ENCODE measurements at places on chromosomes 2 and 18. TPM values are rescaled to one million over a fixed set of nuclear protein-coding genes. Genes with fewer than 3 reads are reported as not detected.

DNA sequence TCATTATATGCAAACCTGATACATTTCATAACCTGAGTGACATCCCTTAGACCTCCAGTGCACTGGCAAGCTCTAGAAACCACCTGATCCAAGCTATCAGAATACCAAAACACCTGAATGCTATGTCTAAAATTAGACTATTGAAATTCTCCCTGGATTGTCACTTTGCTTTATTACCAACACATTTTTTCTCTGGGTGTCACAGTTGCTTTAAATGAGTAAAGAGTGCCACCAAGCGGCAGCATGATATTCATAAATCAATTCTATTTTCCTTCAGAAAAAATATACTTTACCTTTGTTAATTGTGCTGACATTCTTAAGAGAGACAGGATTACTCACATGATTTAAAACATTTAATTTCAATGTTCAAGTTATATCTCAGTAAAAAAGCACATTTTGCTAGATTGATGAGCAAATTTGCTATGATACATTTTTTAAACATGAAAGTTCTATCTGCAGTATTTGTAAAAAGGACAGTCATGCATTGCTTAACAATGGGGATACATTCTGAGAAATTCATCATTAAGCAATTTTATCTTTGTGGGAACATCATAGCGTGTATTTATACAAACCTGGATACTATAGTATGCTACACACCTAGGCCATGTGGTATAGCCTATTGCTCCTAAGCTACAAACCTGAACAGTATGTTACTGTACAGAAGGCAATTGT is 338.4 kb upstream of the SLC39A10 start:
- peak; percentile 19 for DNase-seq

DNA sequence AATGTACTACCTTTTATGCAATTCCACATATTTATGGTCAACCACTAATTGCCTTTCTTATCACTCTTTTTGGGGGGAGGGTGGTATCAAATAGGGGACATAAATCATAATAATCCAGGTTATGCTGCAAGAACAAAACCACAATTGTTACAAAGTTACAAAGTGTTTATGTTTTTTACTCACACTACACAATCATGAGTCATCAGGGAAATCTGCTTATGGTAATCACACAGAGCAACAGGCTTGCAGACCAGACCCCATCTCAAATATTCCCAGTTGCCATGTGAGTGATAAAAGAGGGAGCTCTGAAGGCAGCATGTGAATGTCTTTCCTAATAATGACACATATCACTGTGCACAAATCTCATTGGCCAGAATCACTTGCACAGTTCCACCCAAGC is 304.7 kb upstream of the TMEFF2 start:
- DNase-seq: no peak

DNA sequence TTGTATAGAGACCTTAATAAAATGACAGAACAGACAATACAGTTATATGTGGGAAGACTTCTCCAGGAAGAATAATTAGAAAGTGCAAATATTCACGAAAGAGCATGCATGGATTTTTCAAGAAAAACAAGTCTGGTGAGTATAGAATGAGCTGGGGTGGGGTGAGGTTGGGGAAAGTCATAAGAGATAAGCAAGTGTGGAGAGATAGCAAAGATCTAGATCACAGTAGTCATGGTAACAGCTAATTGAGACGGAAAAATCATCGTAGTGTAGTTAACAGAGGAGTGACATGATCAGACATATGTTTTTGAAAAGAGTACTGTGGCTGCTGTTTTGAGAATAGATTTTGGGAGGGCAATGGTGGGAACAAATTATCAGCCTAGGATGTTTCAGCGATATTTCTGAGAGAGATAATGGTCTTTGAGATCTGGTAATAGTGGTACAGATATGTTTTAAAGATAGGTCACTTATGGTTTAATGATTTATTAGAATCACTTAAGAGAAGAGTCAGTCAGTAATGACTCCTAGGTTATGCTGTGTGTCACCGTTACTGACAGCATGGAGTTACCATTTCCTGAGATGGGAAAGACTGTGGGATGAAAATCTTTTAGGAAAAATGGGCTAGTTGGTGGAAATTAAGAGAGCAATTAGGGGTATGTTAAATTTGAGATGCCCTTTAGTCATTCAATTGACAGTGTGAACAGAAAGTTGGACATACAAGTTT is 248.5 kb upstream of the SLC8A1 start:
- no peak for DNase-seq

GRCh38 chr2:144201868-144202468 is 318.0 kb downstream of the ZEB2 start:
- no peak for DNase-seq

DNA sequence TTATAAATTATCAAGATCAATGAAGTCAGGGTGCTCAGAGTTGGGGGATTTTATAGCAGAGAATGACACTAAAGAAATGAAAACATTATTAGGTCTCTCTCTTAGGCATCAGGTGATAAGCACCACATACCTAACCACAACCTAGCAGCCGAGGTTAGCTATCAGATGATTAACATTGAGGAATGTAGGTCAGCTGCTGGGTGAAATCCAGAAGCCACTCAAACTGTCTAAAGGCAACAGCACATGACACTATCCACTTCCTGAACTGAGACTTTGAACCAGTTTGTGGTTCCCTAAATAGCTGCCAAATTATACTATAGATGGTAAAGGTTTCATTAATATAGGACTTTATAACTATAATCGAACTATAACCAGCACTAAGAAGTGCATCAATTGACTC is 4.7 kb downstream of the EPG5 start:
- DNase-seq: peak; percentile 63

DNA sequence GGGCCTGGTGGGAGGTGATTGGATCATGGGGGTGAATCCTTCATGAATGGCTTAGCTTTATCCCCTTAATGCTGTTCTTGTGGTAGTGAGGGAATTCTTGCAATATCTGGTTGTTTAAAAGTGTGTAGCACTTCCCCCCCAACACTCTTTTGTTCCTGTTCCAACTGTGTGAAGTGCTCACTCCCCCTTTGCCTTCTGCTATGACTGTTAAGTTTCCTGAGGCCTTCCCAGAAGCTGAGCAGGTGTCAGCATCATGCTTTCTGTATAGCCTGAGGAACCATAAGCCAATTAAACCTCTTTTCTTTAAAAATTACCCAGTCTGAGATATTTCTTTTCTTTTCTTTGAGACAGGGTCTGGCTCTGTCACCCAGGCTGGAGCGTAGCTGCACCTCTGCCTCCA is 139.4 kb downstream of the RNF152 start:
- no peak for DNase-seq

DNA sequence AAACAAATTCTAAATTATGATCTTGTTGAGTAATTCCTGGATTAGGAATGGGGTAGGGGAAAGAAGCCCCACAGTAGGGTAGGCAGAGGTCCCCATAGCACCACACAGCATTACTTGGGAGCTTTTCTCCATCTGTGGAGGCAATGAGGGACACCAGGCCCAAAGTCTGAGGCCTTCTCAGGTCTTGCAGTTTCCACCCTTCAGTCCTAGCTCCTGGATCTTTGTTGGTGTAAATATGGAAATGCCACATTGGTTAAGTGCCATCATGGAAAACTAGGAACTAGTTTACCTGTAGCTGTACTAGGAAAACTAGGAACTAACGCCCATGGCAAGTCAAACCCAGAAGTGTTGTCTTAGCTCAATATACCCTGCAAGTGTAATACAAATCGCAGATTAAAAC is 113.3 kb upstream of the DAPL1 start:
- no peak for DNase-seq

DNA sequence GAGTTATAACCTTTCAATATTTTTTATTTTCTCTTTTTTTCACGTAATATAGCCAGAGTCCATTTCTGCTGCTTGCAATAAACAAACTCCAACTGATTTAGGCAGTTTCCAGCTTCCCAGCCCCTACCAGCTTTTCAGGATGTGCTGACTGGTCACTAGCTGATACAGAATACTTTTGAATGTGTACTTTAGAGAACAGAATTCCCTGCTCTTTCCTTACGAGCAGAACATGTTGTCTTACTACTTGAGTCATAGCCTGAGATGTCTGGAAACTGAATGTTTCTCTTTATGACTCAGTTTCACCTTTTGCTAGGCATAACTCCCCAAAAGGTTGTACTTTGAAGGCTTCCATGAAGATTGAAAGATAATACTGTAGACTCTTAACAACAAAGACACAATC is 44.5 kb upstream of the KCNE4 start:
- no peak for DNase-seq

DNA sequence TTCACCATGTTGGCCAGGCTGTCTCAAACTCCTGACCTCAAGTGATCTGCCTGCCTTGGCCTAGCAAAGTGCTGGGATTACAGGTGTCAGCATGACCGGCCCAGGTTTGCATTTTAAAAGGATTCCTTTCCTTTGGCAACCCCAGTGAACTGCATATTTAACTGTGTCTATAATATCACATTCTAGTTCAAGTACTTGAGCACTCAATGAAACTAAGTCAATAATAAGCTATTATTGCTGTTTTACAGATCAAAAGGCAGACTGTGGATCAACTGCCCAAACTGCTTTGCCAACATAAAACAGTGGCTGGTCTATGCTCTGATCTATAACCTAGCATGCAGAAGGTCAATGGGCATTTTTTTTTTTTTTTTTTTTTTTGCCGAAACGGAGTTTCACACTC is 144.5 kb downstream of the USP34 start:
- DNase-seq: no peak

DNA sequence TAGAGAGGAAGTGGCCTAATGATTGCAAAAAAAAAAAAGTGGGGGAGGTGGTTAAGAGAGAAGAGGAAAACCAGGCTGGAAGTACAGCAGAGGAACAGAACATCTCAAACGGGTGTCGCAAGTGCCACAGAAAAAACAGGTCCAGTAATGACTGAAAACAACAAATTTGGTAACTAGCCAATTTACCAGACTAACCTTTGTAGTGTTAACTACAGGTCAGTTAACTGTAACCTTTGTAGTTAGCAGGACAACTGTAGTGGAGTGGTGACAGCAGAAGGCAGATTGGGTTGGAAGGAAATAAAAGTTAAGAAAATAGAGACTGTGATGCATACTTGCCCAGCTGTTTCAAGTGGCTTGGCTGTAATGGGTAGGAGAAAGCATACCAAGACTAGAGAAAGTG is 91.4 kb upstream of the CHST9 start:
- DNase-seq: no peak

DNA sequence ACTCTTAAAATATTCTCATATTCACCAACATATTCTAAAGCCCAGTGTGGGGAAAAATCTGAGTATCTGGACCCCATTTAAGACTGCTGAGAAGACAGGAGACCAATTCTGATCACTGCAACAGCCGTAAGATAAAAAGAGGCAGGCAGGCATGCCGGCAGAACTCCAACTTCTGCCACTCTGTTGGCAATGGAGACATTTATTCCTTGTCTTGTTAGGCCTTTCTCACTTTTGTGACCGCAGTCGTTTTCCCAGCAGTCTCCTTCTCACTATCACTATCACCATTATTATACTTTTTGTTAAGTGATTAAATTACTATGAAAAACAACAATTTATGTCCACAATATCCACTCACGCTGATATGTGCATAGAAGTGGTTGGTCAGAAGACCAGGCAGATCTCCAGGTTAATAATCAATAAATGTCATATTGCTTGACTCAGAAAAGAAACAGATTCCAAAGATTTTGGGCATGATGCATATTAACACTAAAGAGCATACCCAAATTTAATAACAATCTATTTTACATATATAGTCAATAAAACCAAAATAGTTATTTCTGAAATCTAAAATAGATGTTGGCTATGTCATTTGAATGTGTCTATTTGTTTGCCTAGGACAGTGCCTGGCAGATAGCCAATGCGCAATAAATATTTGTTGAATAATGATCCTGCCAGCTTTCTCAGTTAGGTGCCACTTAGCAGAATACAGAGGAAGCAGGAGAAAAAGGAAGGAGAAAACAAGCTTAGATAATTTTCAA is 38.2 kb downstream of the SESTD1 start:
- DNase-seq: no peak

- DNase-seq: no peak
Measured at GRCh38 chr2:134260713-134261112, 6.8 kb downstream of the MGAT5 start.

DNA sequence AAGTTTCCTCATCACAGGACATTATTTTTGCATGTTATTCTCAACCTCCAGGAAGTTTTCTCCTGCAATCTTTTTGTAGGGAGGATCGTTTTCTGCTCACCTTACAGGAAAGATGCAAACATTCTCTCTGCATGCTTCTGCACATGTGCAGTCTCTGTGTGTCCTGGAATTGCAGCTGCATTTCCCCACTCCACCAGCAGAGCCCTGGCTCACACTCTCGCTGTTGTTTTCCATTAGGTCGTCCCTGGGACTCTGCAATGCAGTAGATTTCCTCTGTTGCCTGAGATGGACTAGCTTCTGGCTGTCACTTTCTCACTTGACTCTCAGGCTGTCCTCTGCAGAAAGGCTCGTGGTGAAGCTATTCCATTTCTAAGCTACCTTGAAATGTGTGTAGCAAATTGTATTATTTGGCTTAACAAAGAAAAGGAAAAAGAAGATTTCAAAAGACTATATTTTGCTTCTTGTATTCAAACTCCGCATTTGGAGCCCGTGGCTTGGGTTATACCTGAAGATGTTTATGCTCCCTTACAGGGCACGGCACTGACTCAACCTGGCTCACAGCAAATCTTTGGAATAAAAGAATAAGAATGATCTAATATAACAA is 346.7 kb downstream of the RAD51AP2 start:
- DNase-seq: peak; percentile 22

DNA sequence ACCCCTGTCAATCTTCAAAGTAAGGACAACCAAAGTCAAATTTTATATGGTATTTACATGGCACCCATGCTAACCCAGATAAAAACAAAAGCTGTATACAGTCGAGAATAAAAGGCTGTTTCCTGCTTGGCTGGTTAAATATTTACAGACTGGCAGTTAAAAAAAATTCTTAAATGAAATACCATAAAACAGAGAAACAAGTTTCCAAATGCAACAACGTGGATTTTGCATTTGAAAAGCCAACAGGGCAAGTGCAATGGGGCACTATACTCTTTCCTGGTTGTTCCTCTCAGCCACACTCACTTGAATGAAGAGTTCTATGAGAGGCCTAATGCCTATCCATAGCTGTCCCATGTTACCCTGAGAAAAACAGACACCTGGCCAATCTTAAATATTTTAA is 6.1 kb upstream of the NR4A2 start:
- DNase-seq: no peak

GRCh38 chr2:145431181-145431951 is 911.4 kb upstream of the ZEB2 start:
- peak; percentile 43 for DNase-seq

DNA sequence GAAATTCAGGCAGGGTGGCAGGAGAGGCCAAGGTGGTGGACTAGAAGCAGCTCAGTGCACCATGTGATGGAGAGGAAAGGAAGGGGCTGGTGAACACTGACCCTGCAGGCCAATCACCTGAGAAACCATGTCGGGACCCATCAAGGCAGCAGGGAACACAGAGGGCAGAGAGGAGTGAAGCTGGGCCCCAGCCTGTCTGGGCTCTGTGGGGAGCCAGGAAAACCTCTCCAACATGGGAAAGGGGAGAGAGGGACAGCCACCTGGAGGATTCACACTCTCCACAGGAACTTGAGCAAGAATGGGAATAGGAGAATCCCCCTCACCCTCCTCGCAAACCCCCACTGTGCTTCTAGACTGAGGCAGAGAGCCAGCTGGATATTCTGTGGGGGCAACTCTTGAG is 85.5 kb upstream of the CYP26B1 start:
- no peak for DNase-seq

Gene TGFBRAP1
- total RNA-seq: 11.4 TPM

Gene SPATA3
- total RNA-seq: not detected

Gene MOCOS
- total RNA-seq: 30.4 TPM

Gene PRADC1
- total RNA-seq: 8.9 TPM

Gene INHA
- total RNA-seq: 9.1 TPM

Gene RNU2-63P
- total RNA-seq: 3.9 TPM

Gene RAD51AP2
- total RNA-seq: not detected

All from PC-9 (cell line).